AG04449 (cell line): ENCODE measurements at places on chromosomes 5 and 9.

- DNase-seq = no peak
Measured at GRCh38 chr5:28822071-28822470, 1783.7 kb upstream of the CDH9 start.

GRCh38 chr5:15612915-15613635 lies 113.1 kb downstream of the FBXL7 start:
- no peak for DNase-seq

GRCh38 chr5:44260793-44261192 lies 128.4 kb downstream of the FGF10 start:
- DNase-seq = no peak

- no peak for DNase-seq
Measured at GRCh38 chr5:24606971-24607370, 37.8 kb downstream of the CDH10 start.

DNA sequence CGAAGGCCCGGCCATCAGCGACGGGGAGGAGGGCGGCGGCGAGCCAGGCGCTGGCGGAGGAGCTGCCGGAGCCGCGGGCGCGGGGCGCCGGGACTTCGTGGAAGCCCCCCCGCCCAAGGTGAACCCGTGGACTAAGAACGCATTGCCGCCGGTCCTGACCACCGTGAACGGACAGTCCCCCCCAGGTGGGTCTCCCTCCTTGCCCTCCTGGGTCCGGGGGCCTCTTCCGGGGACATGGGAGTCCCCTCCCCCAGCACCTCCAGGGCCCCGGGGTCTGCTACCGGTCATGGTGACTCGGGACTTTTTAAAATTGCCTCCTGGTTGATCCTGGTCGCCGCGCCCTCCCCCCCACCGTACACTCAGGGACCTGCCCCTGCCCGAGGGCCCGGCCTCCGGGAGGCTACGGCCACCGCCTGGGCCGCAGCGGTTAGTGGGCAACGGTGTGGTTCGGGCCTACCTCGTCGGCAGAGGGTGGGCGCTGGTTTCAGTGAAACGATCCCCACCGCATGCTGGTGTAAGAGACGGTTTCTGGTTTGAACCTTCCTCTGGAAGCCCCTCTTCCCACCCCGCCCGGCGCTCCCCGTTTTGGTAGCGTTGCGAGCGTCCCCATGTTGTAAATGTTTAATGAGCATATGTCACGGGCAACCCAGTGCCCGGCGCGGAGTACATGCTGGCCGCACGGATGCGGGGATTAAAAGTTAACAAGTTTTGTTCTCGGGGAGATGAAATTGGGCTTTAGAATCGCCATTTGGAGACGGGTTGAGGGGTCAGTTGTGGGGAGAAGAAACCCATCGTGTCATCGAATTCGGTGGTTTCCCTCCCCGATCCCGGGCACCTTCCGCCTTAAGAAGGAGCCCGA lies 1.1 kb downstream of the LARP1 start:
- no peak for DNase-seq

GRCh38 chr5:38417658-38418017 lies 138.8 kb downstream of the LIFR start:
- no peak for DNase-seq

DNA sequence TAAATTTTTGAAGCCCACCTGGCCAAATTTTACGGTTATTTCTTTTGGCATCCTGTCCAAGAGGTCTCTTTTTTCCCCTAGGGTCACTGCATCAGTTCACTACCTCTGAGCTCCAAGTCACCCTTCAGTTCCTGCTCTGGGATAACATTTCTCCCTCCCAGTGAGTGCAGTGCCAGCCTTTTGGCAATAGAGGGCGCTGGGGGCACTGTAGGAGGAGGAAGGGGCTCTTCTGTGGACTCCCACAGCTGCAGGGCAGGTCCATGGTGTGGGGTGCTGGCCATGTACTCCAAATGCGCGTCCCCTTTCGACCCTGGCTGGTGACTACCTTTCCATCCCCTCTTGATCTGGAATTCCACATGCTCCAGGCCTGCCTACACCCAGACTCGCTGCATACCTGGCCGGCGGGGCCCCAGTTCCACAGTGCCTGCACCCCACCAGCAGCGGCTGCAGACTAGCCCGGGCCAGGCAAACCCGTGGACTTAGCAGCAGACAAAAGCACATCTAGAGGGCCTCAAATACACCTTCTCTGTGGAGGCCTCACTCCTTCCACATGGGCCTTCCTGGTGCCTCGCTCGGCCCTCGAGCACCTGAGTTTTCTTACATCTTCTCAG lies 20.3 kb upstream of the NINJ1 start:
- DNase-seq = no peak

DNA sequence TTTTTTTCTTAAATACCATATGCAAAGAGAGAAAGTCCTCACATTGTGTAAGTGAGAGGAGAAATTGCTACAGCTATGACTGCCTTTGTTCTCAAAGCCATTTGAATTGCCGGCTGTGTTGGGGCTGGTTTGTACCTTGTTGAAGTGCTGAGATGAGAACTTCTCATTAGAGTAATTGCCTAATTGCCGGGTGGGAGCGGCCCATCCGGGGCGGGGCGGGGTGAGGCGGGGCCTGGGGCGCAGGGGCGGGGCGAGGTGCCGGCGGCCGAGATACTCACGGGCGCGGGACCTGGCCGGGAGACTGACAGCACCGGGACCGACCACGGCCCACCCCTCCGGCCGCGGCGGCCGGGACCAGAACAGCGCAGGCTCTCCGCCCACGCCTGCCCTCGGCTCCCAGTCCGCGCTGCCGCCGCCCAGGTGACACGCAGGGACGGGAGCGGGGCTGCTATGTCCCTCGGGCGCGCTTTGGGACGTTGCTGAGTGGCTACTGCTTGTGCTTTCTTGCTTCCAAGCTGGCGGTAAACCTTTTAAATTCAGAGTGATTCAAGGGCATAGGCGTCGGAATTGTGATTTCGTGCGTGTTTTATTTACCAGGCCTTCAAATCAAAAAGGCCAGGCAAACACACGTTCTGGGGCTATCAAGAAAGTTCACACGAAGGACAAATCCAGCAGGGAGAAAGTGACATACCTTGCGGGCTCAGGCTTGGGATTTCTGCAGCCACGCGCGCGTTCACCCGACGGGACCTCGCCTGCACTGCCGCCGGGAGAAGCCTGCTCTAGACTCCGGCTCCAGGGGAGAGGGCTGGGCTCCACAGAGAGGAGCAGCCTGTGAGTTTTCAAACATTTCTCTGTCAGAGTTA lies 269.1 kb downstream of the FANCC start:
- DNase-seq = no peak

DNA sequence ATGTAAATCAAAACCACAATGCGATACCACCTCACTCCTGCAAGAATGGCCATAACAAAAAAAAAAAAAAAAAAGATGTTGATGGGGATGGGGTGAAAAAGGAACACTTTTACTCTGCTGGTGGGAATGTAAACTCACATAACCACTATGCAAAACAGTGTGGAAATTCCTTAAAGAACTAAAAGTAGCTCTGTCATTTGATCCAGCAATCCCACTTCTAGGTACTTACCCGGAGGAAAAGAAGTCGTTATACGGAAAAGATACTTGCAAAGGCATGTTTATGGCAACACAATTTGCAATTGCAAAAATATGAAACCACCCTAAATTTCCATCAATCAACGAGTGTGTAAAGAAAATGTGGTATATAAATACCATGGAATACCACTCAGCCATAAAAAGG lies 205.0 kb downstream of the TENT4A start:
- DNase-seq = no peak

DNA sequence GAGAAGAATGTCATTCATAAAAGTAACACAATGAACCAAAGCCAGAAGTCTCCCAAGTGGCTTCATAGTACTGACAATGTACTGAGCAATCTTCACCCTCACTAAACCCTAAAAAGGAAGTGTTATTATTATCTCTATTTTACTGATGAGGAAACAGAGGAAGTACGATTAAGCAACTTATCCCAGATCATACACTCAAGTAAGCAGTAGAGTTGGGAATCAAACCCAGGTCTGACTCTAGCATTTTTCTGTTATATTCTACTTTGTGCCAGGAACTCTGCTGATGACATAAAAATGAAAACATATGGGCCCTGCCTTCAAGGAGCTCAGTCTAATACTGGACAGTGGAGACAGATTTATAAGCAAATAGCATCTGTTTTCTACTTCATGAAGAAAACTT lies 109.2 kb downstream of the RAPGEF6 start:
- no peak for DNase-seq

- no peak for DNase-seq
Measured at GRCh38 chr5:121086671-121087070, 622.6 kb downstream of the PRR16 start.

DNA sequence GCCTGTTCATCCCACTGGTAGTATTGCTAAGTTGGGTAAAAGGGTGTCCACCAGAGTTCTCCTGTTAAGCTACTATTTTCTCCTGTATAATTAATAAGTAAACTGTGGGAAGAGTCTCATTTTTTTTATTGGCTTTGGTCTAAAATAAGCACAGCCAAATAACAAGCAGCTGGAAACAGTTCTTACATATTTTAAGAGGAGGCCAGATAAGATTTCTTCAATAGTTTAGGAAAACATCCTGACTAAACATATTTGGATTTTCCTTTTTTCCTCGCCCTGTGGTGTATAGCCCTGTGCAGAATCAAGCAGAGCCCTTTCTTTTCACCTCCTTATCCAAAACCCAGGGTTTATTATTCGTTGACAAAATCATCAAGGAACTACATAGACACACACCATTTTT lies 122.2 kb upstream of the ZNF608 start:
- DNase-seq = no peak

GRCh38 chr5:142319560-142320429 lies 5.0 kb downstream of the SPRY4 start:
- no peak for DNase-seq

DNA sequence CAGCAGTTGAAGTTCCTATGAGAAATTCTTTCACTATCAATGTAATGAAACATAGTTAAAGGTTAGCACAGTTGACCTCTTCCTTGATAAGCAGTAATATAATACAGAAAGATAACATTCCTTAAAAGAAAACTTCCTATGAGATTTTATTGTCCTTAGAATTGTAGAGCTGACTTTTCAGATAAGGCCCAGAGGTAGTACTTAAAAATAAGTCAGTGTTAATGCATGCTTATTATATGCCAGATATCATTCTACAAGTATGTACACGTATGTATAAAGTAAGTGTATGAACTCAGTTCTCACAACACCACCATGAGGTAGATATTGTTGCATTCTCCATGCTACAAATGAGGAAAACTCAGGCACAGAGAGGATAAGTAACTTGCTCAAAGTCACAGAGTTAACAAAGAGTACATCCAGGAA lies 15.3 kb downstream of the AP3S1 start:
- DNase-seq = no peak

DNA sequence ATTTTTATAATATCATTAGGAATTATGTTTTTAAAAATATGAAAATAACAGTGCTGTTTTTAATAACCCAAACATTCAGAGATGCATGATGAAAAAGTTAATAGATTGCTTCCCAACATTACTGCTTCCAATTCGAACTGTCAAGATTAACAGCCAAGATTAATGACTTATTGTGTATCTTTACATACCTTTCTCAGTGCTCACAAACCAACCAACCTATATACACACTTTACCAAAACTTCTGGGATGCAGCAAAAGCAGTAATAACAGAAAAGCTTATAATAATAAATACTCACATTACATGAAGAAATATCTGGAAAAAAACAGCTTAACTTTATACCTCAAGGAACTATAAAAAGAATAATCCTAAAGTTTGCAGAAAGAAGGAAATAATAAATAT lies 82.1 kb downstream of the TMEM232 start:
- DNase-seq = no peak

DNA sequence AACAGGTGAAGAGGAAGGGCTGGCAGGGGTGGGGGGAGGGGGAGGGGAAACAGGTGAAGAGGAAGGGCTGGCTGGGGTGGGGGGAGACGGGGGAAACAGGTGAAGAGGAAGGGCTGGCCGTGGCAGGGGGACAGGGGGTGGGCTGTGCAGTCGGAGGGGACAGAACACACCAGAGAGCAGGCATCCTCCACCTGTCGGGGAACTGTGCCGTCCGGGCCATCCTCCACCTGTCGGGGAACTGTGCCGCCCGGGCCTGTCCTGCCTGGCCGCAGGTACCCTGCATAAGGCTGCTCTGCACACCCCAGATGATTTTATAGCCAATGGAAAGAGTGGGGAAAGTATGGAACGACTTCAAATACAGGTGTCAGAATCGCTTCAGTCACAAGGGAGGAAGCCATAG lies 32.5 kb upstream of the PPP1R26 start:
- no peak for DNase-seq

DNA sequence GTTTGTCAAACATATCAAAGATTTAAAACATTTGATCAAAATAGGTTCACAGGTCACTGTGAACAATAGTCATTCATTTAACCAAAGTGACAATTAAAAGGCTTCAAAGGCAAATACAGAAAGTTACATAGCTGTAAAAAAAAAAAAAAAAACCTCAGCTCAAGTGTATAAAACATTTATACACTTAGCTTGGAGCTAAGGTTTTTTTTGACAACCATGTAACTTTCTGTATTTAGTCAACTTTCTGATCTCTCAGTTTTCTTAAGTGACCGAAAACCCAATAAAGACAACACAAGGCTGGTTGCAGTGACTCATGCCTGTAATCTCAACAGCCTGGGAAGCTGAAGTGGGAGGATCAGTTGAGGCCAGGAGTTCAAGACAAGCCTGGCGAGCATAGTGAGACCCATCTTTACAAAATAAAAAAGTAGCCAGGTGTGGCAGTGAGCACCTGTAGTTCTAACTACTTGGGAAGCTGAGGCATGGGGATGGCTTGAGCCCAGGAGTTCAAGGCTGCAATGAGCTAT lies 16.4 kb upstream of the UBTD2 start:
- DNase-seq = no peak

DNA sequence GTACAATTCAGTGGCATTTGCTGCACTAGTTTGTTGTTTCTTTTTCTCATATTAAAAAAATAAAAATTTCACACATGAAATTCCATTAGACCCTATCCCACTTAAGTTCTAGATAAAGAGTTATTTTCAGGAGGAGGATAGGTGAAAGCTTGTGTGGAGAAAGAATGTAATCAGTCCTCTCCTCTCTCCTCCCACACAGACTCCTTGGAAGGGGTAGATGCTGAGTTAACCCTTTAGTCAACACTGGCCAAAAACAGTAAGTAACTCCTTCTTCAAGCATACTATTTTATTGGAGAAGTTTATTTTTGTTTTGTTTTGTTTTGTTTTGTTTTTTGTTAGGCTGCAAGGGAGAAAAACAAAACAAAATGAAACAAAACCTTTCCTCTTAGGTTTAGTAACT lies 30.6 kb upstream of the LMNB1 start:
- no peak for DNase-seq

- no peak for DNase-seq
Measured at GRCh38 chr9:36006549-36007315, 30.0 kb upstream of the RECK start.

DNA sequence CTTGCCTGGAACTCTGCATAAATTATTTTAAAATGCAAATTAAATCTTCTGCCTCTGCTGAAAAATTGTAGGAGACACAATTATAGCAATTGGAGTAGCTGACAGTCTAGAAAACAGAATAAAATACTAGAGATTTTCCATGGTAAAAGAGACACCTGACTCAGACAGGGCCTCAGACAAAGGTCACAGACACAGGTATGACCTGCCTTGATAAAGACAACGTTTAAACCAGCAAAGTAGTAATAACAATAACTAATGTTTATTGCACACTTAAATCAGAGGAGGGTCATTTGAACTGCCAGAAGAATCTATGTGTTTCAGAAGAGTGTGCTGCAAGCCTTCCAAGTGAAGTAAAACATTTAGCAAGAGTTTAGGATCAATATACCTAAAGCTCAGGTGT lies 3.9 kb downstream of the SOWAHA start:
- DNase-seq = no peak
